ENCODE measurements at places on chromosomes 7 and 10.
A peak's percentile ranks its signal among the peaks of the same experiment; 100 is the strongest.

DNA sequence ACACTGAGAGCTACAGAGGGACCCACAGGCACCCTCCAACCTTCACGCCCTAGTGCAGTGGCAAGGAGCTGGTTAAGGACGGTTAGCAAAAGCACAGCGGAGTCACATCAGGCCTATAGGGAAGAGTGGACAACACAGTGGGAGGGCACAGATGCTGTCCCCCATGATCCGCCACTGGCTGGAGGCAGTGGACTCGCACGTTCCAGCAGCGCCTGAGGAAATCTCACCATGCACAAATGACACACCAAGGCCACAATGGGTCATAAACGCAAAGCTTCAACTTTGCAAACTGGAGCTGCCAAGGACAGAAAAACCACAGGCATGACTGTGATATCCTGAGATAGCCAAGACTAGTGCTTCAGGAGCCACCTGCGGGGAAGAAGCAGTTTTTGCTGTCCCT lies 58.8 kb downstream of the GRB10 start:
- no peak for DNase-seq

- DNase-seq: peak; percentile 35
These were observed 16.5 kb downstream of the AIFM2 start for GRCh38 chr10:70115948-70116682.

- no peak for DNase-seq
These were observed 55.2 kb downstream of the ELFN1 start for GRCh38 chr7:1725199-1725690.

DNA sequence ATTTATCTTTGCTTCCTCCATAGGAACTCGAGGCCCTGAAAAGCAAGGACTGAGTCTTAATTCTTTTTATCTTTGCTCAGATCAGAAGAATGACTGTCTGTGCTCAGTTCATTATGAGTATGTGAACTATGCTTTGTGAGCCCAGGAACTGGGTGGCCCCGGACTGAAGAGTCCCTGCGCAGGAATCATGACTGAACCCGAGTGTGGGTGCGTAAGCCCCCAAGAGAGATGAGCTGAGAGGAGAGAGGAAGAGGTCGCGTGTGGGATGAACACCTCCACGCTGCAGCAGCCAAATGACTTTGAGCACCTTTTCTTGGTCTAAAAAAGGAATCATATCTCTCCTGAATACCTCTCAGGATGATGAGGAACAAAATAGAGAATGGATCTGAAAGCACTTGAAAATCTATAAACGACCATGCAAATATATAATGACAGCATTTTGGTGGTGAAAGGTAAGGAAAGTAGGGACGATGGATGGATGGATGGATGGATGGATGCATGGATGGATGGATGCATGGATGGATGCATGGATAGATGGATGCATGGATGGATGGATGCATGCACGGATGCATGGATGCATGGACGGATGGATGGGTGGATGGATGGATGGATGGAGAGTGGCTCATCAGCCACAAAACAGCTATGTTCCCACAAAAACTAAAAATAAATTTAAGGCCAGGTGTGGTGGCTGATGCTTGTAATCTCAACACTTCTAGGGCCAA lies 19.8 kb downstream of the FAM171A1 start:
- DNase-seq: no peak

DNA sequence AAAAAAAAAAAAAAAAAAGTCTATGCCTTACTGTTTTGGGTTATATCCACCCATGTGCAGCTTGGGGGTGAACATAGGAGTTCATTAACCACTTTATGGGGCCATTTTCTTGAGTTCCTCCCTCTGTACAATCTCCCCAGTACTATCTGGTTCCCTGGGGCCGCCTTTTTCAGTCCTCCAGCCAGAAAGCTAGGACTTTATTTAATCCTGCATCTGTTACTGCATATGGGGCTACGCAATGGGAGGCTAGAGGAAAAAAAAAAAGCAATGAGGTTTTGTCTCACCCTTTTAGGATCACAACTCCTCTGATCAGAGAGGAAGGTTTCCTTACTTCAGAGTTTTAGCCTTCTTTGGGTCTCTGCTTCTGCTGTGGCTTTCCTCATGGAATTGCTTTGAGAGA lies 51.0 kb downstream of the BTRC start:
- DNase-seq: no peak

GRCh38 chr7:122511268-122511667 lies 187.6 kb downstream of the RNF133 start:
- DNase-seq: no peak

GRCh38 chr7:151085691-151086620 lies at the start of gene AGAP3:
AGAP3 (plus strand) TSS chr7:151086475; CDS start chr7:151086742, 267 bp downstream.
- DNase-seq: peak; percentile 87

GRCh38 chr7:134941952-134942351 lies 44.4 kb upstream of the AGBL3 start:
- no peak for DNase-seq

DNA sequence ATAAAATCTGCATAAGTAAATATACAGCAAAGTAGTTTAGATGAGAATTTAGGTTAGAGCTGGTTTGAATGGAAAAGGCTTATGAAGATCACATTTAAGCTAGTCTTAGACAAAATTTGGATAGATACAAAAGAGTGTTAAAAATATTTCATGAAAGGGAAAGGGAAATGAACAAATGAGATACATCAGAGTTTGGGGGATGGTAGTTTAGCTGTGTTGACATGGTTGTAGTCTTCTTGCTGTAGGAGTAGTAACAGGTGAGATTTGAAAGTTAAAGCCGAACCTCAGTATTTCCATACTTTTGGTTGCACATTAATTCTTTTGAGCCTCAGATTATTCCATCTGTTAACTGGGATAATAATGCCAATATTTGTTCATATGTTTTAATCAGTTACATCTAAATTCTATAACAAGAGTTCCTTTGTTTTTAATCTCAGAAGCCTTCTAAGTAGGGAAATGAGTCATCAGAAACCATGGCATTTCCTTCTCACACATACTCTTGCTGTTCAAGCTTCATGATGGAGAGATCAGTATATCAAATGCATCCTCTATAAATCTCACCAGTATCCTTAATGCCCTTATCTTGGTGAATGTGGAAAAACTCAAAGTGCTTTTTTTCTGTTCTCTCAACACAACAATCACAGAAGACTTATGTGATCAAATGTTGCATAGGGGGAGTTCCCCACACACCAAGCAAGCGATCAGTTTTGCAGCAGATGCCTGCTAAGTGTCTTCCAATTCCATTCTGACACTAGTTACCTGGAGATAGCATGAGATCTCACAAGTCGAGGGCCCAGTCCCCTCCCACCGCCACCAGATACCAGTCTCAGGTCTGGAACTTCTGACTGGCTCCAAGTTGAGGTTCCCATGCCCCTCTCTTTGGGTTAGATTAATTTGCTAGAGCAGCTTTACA lies 84.7 kb downstream of the MAPK8 start:
- peak; percentile 34 for DNase-seq

GRCh38 chr10:10078446-10078845 lies 939.2 kb upstream of the CELF2 start:
- DNase-seq: no peak

DNA sequence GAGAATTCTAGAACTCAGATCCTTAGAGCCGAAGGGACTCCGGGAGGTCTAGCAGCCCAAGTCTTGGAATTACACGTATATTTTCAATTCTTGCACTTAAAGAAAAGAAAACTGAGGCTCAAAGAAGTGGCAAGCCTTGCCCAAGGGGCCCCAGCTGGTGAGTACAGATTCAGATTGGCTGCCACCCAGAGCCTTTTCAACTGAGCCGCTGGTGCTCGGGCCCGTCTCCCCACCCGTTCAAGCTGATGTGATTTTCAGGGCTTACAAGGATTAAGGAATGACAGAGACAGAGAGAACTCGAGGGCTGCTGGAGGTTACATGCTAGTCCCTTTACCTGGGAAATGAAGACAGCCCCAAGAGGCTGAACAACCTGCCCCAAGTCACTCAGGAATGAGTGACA lies 117.8 kb downstream of the ABLIM1 start:
- no peak for DNase-seq
